Memory B cell (primary cell): ENCODE measurements at places on chromosomes 12 and 14.

GRCh38 chr12:6354495-6355393 is 12.9 kb upstream of the TNFRSF1A start:
- no peak for DNase-seq

GRCh38 chr12:95796225-95796981 is 5.8 kb upstream of the NTN4 start:
- no peak for DNase-seq

DNA sequence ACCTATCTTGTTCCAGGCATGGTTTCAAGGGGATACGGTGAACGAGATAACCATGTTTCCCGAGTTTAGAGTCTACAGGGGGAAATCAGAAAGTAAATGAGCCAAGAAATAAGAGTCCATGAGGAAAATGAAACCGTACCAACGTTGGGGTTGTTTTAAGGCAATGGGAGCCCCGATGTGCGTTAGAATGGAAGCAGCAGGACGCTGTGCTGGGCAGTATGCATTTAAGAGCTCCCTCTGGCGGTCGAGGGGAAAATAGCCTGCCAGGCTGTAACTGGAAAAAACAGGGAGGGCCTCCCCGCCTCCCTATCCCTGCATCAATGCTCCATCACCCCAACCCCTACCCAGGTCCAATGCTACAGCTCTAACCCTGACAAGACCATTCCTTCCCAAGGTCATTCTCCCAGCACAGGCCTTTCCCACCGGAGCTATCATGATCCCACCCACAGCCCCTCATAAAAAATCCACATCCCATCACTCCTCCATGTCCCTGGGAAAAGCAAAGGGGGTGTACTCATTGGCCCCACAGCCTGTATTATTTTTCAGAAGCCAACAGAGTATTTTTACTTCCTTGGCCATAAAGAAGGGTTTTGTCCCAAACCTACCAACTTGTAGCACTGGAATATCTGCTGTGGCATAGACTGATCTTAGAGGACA is 226.3 kb upstream of the NOS1 start:
- no peak for DNase-seq

GRCh38 chr12:40616383-40616915 is 75.8 kb upstream of the CNTN1 start:
- no peak for DNase-seq

GRCh38 chr12:49976557-49976956 is 3.8 kb downstream of the AQP6 start:
- DNase-seq = no peak

DNA sequence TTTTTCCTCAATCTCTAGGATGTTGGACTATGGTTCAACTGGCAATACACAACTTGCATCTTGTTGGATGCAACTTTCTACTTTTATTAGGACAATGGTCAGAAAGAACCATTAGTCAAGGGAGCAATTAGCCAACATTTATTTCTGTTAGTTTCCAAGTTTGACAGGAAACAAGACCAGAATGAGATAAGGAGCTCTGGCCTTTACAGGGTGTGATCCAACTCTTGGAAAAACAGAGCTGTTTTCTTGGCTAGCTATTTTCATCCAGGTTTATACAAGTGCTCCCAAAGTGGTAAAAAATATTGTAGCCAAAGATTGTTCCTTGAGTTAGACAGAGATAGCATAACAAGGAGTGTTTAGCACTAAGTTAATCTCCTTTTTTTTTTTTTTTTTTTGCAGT is 3.9 kb upstream of the SYNE2 start:
- no peak for DNase-seq

DNA sequence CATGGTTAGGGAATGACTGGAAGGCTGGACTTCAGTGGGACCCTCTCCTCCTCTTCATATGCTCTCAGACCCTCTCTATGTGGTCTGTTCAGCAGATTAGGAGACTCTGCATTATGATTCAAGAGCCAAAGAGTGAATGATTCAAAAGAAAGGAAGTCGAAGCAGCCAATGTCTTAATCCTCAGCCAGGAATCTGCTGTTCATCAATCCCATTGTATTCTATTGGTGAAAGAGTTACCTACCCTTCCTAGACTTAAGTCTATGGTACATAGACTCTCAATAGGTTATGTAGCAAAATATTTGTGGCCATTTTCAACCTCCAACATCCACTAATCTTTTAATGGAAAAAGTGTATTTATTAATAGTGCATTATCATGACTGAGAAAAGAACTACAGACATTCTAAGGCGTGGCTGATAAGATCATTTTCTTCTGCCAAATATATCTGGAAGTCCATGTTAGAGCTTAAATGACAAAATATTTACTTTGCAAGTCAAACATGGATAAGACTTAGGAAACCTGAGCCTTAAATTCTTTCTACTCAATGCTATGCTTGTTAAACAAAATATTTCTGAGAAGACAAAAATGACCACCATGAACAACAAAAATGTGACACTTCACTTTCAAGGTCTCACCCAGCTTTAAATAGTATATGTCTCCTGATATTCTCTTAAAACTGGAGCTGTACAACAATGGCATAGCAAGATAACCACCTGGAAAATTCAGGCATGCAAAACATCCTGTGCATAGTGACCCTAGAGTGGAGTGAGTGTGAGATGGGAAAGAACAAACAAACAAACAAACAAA is 1100.6 kb downstream of the GALC start:
- no peak for DNase-seq

- DNase-seq = no peak
Observed at GRCh38 chr12:41979574-41979973, 165.1 kb downstream of the GXYLT1 start.

- no peak for DNase-seq
Observed at GRCh38 chr12:95328708-95329107, 111.1 kb downstream of the VEZT start.

DNA sequence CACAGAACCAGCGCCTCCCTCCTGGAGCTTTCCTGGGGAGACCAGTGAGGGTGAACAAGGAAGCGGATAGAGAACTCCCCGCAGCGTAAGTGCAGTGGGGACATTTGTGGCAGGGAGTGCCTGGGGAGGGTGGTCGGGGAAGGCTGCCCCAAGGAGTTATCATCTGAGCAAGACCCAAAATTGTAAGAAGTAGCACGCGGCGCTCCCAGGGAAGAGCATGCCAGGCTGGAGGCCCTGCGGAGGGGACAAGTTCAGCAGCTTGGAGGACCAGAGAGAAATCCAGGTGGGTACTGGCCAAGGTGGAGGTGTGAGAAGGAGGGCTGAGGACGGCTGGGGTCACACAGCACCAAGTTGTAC is 46.2 kb upstream of the RIMBP2 start:
- DNase-seq = no peak

DNA sequence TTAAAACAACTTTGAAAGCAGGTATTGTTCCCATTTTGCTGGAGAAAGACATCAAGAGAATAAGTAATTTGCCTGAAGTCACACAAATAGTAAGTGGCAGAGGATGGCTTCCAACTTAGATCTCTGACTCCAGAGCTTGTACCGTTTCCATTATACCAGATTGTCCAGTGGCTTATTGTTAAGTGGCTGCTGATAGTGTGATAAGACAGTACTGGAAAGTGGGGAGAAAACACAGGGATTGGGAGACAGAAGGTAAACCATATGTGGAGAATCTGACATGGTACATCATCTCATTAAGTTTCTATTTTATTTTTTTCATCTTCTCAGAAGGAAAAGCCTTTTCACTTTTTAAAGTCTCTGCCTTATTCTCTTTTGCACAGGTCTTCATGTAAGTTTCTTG is 108.5 kb downstream of the SRGAP1 start:
- DNase-seq = no peak

- no peak for DNase-seq
Observed at GRCh38 chr12:69298133-69298532, 50.0 kb upstream of the LYZ start.

DNA sequence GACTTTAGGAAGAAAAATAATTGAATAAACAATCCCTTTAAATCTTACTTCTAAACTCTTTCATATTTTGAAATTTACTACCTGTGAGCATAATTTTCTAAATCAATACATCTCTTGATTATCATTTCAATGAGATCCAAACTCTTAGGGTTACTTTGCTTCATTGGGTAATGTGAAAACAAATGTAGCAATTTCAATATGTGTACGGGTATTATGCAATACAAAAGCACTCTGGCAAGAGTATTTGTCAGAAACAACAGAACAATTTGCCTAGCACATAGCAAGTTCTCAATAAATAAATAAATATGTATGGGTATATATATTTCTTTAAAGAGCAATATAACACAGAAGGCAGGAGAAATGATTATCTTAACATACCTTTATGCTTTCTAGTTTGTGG is 77.1 kb downstream of the PLEKHG7 start:
- no peak for DNase-seq

GRCh38 chr12:30939234-30939633 is 12.7 kb downstream of the TSPAN11 start:
- no peak for DNase-seq
